ENCODE measurements at places on chromosomes 1 and 21.

DNA sequence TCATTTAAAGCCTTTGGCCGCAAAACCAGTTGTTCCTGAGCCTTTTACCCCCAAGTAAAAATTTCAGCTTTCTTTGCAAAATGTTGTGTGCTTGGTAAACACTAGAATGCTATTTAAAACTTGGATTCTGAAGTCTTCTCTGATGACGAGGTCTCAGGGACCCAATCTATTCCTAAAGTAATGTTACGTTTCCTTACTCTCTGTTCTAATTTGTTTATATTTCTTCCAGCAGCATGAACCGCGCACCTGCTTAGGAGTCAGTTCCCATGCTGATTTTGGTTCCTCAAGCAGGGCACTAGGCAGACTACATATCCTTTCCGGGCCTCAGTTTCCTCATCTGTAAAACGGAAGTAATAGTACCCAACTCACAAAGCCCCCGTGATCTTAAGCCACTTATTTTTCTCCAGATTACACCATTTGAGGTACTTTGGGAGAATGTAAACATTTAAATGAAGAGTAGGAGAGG is 969 bp upstream of the ALDH4A1 start:
- no peak for DNase-seq

- no peak for DNase-seq
These were observed 9.8 kb downstream of the SDHC start for GRCh38 chr1:161324020-161324419.

- DNase-seq = peak; percentile 6
These were observed 324.4 kb downstream of the KCTD3 start for GRCh38 chr1:215891266-215892057.

GRCh38 chr21:42570362-42570761 is 56.7 kb downstream of the SLC37A1 start:
- DNase-seq = no peak

DNA sequence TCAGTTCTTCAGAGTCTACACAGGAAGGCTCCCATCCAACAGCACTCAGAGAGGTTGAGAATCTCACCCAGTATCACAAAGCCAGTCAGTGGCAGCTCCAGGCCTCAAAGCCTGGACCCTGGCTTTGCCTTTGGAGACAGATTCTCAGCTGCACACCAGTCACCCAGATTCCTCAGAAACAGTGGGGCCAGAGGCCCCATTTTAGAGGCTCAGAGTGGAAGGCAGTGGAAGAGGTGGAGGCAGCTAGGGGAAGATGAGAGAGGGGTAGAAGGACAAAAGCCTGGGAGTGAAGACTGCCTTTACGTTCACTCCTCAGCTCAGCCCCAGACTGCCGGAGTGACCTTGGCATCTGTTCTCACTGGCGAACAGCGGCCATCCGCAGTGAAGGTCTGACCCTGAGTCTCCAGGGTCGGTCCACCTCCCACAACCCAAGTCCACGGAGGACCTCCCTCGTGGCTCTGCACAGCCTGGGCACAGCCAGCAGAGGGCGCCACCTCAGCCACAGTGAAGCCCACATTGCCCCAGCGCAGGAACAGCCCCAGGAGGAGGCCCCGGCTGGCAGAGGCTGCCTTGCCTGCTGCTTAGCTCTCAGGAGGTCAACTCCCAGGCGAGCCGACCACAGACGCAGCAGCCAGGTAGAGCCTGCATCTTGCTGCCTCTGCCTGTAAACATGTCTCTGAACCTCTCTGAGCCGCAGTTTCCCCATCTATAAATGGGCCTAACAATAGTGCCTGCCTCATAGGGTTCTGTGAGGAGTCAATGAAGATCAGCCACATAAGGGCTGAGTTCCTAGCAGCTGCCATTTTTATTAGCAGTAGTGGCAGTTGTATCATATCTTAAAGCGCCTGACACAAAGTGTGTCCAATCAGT is 5.9 kb upstream of the FNDC5 start:
- peak; percentile 90 for DNase-seq

GRCh38 chr1:22320587-22321344 is 130.9 kb upstream of the ZBTB40 start:
- no peak for DNase-seq

DNA sequence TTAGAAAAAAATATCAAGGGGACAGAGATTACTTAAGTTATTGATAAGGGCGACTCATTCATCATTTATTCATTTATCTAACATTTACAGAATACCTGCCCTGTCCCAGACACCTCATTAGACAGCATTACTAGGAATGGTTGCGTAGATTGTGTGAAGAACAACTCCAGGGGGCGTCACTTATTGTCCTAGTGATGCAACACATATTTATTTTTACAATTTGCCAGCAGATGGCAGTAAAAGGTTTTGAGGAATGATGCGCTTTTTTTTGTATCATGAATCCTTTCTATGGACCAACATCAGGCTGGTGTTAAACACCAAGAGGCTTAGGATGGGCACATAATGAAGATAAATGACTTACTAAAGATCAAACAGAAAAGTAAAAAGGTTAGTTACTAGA is 5.5 kb downstream of the NCAM2 start:
- peak; percentile 22 for DNase-seq

GRCh38 chr1:175881246-175881976 is 138.0 kb upstream of the TNR start:
- no peak for DNase-seq

GRCh38 chr1:205421798-205422197 is at the start of gene LEMD1:
Gene LEMD1, minus strand, starts transcription at chr1:205422056. Its CDS starts 1,520 bp downstream, at chr1:205420536.
- DNase-seq = no peak

DNA sequence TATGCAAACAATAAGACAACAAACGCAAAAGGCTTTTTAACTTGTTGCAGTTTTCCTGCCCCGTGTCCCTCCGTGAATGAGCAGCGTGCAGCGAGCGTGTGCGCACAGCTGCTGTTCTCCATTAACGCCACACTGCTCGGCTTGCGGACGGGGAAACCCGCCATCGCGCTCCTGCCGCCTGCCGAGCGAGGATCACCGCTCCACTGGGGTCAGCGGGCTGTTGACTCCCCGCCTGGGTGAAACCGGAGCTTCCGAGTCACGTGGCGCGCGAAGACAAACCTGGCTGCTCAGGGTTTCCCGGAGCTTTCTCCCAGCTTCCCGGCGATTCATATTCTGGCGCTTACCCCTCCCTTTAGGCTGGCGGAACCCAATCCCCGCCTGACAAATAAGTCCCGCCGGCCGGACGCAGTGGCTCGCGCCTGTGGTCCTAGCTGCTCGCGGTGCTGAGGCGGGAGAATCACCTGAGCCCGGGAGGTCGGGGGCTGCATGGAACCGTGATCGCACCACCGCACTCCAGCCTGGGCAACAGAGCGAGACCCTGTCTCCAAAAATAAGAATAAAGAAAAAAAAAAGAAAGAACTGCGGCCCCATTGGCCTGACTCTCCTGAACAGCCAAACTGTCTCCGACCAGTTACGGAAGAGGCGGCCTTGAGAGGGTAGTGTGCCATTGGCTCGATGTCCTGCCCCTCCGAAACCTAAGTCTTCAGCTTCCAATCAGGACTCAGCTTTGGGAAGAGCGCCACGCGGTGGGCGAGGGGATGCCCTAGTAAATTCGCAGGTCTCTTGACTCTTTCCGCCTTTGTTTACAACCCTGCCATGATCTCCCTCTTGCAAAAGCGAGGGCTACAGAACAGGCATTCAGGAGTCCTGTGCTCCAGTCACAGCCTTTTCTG is at the start of gene CREB3L4:
CREB3L4 (plus strand) TSS at position 796 of the 893 bp plus-strand sequence. CDS start 624 bp downstream, outside the sequence.
- DNase-seq = peak; percentile 92

GRCh38 chr1:110348050-110348449 is 8.9 kb downstream of the RBM15 start:
- no peak for DNase-seq

- DNase-seq = no peak
These were observed 8.7 kb upstream of the PRKACB start for GRCh38 chr1:84135341-84135740.

DNA sequence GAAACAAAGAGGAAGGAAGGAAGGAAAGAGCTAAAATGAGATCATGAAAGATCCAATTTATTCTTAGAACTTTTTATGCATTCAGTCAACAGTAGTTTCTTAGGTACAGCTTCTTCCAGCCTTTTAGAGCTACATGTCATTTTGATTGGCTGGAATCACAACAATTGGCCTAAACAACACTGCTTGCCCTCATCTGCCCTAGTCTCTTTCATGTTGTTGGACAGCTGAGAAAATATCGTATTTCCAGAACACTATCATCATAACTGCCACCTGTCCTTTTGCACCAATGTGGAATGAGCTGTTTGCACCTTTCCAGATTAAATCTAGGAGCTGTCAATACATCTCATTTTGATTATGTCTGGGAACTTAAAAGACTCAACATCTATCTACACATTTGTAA is 161.7 kb downstream of the TGFBR3 start:
- no peak for DNase-seq

DNA sequence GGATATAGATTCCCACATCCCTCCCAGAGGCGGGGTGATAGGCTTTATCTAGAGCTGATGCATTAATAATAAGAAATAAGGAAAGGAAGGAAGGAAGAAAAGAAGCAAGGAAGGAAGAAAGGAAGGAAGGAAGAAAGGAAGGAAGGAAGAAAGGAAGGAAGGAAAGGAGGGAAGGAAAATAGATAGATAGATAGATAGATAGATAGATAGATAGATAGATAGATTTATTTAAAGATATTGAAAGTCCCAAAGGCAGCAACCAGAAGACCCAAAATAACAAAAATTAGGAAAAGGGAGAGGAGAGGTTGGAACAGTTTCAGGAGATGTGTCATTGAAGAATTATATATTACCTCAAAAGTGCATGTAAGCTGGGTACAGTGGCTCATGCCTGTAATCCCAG is 12.2 kb upstream of the SLC26A9 start:
- DNase-seq = no peak

DNA sequence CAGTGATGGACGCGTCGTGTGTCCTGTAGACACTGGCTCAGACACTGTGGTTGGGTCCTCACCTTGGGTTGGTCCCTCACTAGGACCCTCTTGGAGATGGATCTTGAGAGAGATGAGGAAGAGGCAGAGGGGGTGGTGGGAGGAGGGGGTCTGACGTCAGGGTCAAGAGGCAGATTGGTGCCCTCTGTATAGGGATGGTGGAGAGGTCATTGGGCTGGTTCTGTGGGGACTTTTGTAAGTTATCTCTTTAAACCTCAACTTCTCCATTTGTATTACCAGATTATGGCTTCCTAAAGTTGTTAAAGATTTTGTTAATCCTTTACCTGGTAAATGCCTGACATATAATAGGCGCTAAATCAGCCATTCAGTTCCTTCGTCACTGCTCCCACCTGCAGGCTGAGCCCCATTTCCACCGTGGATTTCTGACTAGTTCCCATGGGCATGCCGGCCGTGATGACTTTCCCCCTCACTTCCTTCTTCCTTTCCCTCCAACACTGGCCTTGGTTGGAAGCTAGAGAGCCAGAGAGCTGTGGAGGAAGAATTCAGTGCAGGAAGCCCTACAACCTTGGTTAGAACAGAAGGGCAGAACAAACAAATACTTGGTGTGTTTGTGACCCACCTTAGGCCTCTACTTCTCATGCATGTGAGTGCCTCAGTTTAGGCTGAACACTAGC is 8.6 kb downstream of the H6PD start:
- no peak for DNase-seq

DNA sequence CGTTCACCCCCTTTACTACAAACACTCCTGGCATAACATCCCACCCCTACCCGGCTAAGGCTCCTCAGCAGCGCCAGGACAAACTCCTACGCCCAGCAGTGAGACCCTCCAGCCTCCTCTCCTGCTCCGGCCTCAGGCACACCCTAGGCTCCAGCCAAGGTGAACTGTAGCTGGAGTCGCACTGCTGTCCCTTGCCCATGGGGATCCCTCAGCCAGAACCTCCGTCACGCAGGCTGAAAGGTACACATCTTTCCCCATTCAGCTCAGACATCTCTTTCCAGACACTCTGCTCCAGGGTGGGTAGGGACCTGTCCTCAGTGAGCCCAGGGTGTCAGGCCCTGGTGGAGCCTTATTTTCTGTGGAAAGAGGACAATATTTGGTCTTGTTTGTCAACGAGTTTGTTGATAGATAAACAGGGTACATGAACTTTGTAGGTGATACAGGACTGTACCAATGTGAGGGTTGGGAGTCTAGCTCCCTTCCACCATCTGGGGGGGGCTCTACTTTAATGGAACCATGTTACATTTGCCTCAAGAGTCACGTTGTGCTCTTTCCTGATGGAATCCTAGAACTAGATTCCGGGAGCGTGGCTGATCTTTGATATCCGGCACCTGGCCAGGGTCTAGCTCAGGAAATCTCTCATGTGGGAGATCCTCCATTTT is 56.5 kb upstream of the SSBP3 start:
- no peak for DNase-seq

DNA sequence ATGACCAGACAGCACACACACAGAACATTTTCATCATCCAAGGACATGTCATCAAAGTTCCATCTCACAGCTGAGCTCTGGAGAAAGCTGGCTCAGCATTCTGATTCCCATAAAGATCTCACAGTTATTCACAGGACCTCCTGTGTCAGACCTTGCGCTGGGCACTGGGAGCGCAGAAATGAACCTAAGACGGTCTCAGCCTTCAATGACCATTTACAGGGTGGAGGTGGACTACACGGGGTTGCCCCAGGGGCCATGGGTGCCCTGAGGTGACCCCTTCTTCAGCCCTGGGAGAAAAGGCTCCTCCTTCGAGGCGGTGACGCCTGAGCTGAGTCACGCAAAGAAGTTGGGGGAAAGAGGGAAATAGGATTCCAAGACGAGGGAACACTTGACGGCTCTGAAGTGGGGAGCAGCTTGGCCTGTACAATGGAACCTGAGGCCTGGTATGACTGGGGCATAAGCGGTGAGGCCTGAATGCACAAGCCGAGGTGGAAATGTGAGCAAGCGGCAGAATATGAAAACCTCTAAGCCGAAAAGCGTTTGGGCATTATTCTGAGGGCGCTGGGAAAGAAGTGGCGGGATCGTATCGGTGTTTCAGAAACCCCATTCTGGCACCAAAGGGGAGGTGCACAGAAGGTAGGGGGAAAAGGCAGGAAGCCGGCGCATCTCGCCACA is 797 bp downstream of the CC2D1B start:
- DNase-seq = peak; percentile 81

GRCh38 chr1:231631717-231632116 is 5.1 kb downstream of the DISC1 start:
- DNase-seq = no peak

GRCh38 chr21:31686272-31686915 is 26.9 kb downstream of the SOD1 start:
- DNase-seq = no peak

DNA sequence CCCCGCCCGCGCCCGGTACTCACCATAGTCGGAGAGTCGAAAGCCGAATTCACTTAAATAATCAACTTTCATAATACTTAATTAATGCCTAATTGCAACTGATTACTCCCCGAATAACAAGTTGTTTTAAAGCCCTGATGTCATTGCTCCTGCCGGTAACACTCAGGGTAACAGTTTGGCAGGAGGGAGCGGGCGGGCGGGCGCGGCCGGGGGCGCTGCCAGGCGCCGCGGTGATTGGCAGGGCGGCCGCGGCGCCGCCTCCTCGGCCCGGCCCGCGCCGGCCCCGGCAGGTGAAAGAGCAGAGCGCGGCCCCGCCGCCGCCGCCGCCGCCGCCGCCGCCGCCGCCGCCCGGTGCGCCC is 102.2 kb downstream of the CASZ1 start:
- no peak for DNase-seq

- DNase-seq = no peak
These were observed 1331.1 kb downstream of the MRPL39 start for GRCh38 chr21:24276204-24276603.
